BJ (cell line): ENCODE measurements at places on chromosomes 1 and 21.

- DNase-seq = no peak
Observed at GRCh38 chr21:15309022-15309590, 244.3 kb upstream of the NRIP1 start.

DNA sequence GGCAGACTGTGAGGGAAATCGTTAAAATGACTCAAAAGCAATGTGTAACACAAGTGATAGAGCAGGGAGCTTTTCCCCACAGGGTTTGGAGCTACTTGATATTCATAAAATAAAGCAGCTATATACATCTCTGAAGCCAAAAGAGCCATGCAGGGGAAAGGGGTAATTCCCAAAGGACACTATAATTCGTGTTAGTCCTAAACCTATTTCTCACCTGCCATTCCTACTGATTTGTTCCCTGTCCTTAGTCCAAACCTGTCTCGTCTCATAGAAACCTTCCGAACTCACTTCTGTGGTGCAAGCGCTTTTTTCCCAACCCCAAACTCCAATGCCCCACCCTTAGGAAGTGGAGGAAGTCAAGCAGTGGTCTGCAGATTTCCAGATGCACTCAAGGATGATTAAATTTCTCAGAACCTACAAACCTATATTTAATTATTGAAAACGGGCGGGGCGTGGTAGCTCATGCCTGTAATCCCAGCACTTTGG is 946 bp upstream of the HNRNPR start:
- no peak for DNase-seq

- peak; percentile 67 for DNase-seq
Observed at GRCh38 chr21:26469789-26470188, 103.3 kb downstream of the CYYR1 start.

GRCh38 chr1:89043940-89044339 is 21.1 kb downstream of the GBP1 start:
- no peak for DNase-seq

DNA sequence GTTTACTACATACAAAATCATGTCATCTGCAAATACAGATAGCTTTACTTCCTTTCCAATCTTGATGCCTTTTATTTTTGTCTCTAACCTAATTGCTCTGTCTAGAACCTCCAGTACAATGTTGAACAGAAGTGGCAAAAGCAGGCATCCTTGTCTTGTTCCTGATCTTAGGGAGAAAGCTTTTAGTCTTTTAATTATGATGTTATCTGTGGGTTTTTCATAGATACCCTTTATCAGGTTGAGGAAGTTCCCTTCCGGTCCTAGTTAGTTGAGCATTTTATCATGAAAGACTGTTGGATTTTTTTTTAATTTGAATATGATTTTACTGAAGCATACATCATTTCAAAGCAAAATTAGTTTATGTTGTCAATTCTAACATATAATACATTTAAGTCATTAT is 45.7 kb upstream of the DISC1 start:
- no peak for DNase-seq
